ENCODE measurements at places on chromosomes 12 and 14. TPM values are rescaled to one million over a fixed set of nuclear protein-coding genes. Genes with fewer than 3 reads are reported as not detected.

GRCh38 chr14:37171678-37172023 is 755 bp downstream of the SLC25A21 start:
- no peak for DNase-seq

The SPIC gene
- not detected for polyA plus RNA-seq

The TMTC1 gene
- polyA plus RNA-seq = 12.8 TPM

DNA sequence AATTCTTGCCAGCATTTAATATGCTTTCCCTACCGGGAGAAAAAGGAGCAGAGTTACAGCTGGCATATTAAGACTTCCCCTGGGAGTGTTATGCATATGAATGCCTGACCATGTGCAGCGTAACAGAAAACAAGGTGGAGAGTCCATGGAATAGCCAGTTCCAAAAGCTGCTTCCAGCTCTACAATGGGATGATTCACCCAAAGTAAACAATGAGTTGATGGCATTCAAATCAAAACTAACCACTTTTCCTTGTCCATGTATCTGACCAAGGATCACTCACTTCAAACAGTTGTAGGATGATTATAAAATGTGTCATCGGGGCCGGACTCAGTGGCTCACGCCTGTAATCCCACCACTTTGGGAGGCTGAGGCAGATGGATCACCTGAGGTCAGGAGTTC is 48.1 kb upstream of the BICDL1 start:
- DNase-seq = no peak

DNA sequence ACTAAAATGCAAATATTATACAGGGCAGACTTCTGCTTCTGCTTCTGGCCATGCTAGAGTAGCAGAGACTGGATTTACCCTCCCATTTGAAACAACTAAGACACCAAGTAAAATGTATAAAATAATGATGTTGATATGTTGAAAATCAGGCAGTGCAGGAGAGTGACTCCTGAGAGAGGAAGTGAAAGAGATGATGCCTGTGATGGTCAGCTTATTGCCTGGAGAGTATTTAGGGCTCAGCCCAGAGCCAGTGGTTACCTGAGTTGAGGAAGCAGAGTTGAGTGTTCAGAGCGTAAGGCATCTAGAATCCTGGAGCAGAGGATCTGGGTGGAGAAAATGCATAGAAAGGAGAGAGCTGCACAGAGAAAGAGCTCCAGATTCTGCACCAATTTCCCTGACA is 131.8 kb upstream of the C14orf180 start:
- no peak for DNase-seq

GRCh38 chr12:122076743-122077495 is 1.6 kb upstream of the MLXIP start:
- peak; percentile 71 for DNase-seq

DNA sequence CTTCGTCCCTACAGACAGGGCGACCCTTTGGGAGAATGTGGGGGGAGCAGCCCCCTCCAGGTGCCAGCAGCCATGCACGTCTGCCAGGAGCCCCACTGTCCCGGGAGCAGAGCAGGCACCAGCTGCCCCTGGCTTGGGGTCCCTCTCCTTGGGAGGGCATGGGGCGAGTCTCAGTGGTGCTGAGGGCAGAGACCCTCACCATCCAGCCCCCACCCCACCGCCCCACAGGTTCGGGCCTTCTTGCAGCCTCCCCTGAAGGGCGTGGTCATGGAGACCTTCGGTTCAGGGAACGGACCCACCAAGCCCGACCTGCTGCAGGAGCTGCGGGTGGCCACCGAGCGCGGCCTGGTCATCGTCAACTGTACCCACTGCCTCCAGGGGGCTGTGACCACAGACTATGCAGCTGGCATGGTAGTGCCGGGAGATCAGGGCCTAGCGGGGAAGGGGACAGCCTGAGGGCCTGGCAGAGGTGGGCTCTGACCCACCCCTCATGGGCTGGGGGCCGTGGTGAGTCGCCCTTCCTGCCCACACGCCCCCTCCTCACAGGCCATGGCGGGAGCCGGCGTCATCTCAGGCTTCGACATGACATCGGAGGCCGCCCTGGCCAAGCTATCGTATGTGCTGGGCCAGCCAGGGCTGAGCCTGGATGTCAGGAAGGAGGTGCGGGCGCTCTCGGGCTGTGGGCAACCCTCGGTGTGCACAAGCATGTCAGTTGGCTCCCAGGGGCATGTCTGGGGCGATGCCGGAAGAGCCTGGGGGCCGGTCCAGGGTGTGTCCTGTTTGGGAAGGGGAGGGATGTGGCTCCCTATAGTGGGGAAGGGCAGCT is 18.8 kb downstream of the ASPG start:
- DNase-seq = peak; percentile 34

DNA sequence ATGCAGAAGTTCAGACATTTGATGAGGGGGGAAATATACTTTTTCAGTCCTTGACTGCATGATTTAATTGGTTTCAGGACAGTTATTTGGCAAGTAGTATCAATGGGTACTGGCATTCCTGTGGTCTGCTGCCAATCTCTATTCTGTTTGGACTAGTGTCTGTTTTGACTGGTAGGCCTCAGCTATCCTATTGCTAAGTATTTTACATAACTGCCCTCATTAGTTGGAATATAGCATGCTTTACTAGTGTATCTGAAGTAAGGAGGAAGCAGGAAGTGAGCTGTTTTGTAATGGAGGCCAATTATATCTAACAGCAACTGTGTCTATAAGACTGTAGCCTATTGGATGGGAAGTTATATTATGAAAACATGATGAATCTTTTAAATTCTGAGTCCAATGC is 104.3 kb downstream of the FLRT2 start:
- no peak for DNase-seq

The AQP2 gene
- polyA plus RNA-seq = not detected

DNA sequence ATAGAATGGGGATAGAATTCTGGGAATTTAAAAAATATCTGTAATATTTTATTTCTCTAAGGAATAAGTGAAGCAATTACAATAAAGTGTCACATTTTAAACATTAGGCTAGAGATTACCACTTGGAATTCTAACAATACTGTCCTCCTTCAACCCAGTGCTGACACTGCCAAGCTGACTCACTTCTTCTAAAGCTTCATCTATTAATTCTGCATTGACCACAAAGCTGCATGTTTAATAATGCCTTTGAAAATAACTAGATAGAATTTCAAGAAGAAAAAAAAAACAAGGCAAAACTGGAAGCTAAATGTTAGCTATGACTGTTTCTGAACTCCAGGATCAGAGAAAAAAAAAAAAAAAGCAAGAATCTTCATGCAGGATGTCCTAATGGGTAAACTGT is 970.7 kb upstream of the FBXO33 start:
- DNase-seq = no peak
